ENCODE measurements at places on chromosomes 5 and 9. TPM values are rescaled to one million over a fixed set of nuclear protein-coding genes. Genes with fewer than 3 reads are reported as not detected.

DNA sequence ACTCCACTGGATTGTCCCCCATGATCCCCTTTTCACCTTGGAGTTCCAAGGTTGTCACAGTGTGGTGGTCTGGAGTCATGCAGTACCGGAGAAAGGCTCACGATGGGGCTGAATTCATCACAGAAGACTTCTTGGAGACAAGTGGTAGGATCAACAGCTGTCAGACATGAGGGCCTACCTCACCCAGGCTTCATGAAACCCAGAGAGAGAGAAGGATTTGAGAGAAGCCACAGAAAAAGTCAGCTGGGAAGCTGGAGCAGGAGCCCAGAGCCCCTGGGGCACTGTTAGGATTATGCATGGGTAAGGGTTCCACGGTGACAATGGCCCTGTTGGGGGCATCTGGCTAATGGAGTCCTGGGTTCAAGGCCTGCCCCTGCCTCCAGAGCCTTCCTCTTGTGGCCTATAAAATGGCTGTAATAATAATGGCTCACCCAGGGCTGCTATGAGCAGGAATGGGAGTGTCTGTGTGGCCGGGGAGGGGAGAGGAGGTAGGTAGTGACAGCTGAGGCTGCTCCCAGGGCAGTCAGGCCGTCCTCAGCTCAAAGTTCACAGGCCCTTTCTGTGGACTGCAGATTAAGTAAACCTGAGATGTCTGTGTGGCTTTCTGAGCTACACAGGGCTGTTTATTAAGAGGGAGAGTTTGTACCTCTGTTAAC lies 910 bp downstream of the TRIM14 start:
- DNase-seq: peak; percentile 38

- DNase-seq: no peak
Measured at GRCh38 chr9:120438836-120439546, 141.0 kb downstream of the CDK5RAP2 start.

- DNase-seq: no peak
Measured at GRCh38 chr9:27280249-27280648, 16.7 kb downstream of the EQTN start.

- DNase-seq: no peak
Measured at GRCh38 chr5:142175039-142175438, 66.5 kb downstream of the NDFIP1 start.

The FAT2 gene
- total RNA-seq: 0.84 TPM
